ENCODE measurements at places on chromosomes 1 and 21. TPM values are rescaled to one million over a fixed set of nuclear protein-coding genes. Genes with fewer than 3 reads are reported as not detected.

GRCh38 chr1:95223110-95223509 is 10.9 kb upstream of the RWDD3 start:
- H3K36me3 ChIP-seq: no peaks in the 10 kb centered on the region
- peaks cover 16% of the 10 kb centered on the region for H3K27me3 ChIP-seq
- H3K27ac ChIP-seq: no peak overlapping the region
- no peaks in the 10 kb centered on the region for H3K4me1 ChIP-seq

DNA sequence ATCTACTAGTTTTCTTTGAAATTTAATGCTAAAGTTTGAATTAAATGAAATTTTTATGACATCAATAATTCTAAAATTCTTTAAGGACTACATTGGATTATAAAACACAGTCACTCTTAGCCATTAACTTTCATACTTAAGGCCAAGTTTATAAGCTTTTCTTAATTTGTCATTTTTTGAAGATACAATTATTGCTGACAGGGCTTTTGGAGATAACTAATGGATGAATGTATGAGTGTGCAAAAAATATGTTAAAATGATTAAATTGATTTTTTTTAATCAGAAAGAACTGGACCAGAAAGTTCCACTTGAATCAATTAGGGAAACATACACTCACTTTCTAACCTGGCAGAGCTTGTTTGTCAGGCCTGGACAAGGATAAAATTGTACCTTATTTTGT is 70.3 kb upstream of the CHODL start:
- H3K4me3 ChIP-seq: no peak overlapping the region
- no peak overlapping the region for H3K27ac ChIP-seq
- DNase-seq: no peak
- no peaks in the 10 kb centered on the region for H3K4me1 ChIP-seq
- no peaks in the 10 kb centered on the region for H3K27me3 ChIP-seq
- H3K36me3 ChIP-seq: no peaks in the 10 kb centered on the region

GRCh38 chr1:53550201-53550741 is 91.1 kb downstream of the DMRTB1 start:
- H3K4me1 ChIP-seq: peaks cover 10% of the 10 kb centered on the region
- H3K36me3 ChIP-seq: no peaks in the 10 kb centered on the region
- H3K27me3 ChIP-seq: peaks cover 4% of the 10 kb centered on the region
- H3K27ac ChIP-seq: no peak overlapping the region
- DNase-seq: no peak
- H3K4me3 ChIP-seq: no peak overlapping the region

DNA sequence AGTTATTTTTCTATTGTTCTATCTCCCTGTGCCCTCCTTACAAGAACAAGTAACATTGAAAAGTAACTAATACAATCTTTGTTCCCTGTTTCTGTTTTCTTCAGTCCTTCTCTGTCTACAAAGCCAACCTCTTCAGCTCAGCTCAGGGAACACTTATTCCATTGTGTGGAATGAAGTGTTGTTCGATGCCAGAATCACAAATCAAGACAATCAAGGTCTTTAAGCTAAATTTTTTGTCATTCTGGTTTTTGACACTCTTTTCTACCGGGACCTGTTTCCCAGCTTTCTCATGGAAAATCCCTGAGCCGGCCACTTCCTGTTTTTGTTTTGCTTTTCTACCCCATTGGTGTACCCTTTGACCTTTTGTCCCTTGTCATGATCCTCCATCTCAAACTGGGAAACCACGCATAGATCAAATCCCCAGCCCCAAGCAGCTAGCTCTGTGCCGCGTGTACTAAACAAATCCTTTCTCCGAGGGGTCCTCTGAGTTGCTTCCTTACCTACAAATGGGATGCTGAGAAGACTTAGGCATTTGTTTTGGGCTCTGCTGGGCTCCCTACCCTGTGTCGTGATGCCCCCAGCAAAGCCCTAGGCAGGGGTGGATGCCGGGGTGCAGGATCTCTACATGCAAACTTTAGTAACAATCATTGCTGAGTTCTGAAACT is 141.8 kb downstream of the TOMM20 start:
- DNase-seq: no peak
- H3K4me1 ChIP-seq: peaks cover 64% of the 10 kb centered on the region
- H3K27me3 ChIP-seq: no peaks in the 10 kb centered on the region
- H3K4me3 ChIP-seq: no peak overlapping the region
- H3K27ac ChIP-seq: peak overlapping the region; percentile 54
- peaks cover 13% of the 10 kb centered on the region for H3K36me3 ChIP-seq

- DNase-seq: no peak
- H3K36me3 ChIP-seq: no peaks in the 10 kb centered on the region
- no peak overlapping the region for H3K27ac ChIP-seq
- no peak overlapping the region for H3K4me3 ChIP-seq
- no peaks in the 10 kb centered on the region for H3K27me3 ChIP-seq
- H3K4me1 ChIP-seq: peaks cover 37% of the 10 kb centered on the region
Measured at GRCh38 chr1:17009706-17010105, 2.0 kb downstream of the ATP13A2 start.

- H3K27me3 ChIP-seq: peaks cover 2% of the 10 kb centered on the region
- no peaks in the 10 kb centered on the region for H3K36me3 ChIP-seq
- peaks cover 10% of the 10 kb centered on the region for H3K4me1 ChIP-seq
Measured at GRCh38 chr1:79042117-79042516, 35.6 kb upstream of the ADGRL4 start.

- peaks cover 13% of the 10 kb centered on the region for H3K27me3 ChIP-seq
- H3K4me3 ChIP-seq: no peak within 1 kb of the TSS
- no peaks in the 10 kb centered on the region for H3K4me1 ChIP-seq
- DNase-seq: no peak
- no peak within 1 kb of the TSS for H3K27ac ChIP-seq
- H3K36me3 ChIP-seq: no peaks in the 10 kb centered on the region
Measured at GRCh38 chr1:155301342-155301841, at the start of gene PKLR. PKLR (minus strand) TSS chr1:155301438; CDS start chr1:155301395, 43 bp downstream.

DNA sequence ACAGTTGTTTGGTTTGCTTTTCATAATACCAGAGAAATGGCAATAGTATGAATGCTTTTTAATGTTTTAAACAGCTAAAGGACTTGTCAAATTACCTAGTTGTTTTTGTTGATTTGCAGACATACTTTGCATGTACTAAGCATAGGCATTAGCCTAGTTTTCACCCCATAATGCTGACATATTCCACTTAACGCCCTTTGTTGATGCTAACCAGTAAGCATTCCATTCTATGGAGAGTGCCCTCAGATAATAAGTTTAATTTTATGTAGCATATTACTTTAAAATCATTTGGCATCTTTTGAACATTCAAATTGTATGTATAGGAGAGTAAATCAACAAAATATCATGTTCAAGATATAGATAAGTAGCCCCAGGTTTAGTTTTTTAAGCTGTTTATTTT is 32.5 kb downstream of the RGS21 start:
- H3K27ac ChIP-seq: no peak overlapping the region

GRCh38 chr1:48077795-48078222 is 80.6 kb upstream of the TRABD2B start:
- H3K27ac ChIP-seq: no peak overlapping the region
- H3K27me3 ChIP-seq: peaks cover 16% of the 10 kb centered on the region
- H3K36me3 ChIP-seq: no peaks in the 10 kb centered on the region
- no peak overlapping the region for H3K4me3 ChIP-seq
- H3K4me1 ChIP-seq: no peaks in the 10 kb centered on the region

- no peaks in the 10 kb centered on the region for H3K4me1 ChIP-seq
- DNase-seq: no peak
- peaks cover 25% of the 10 kb centered on the region for H3K36me3 ChIP-seq
- H3K27me3 ChIP-seq: no peaks in the 10 kb centered on the region
Measured at GRCh38 chr1:168065506-168065905, 71.2 kb downstream of the GPR161 start.

PFDN2 gene
- total RNA-seq: 82.8 TPM

RGS16 gene
- total RNA-seq: 39.9 TPM

DISC1 gene
- 14.4 TPM for total RNA-seq

METTL13 gene
- total RNA-seq: 47.0 TPM

DMBX1 gene
- total RNA-seq: not detected

XCL1 gene
- 11.7 TPM for total RNA-seq
